ENCODE measurements at places on chromosomes 2 and 18.

DNA sequence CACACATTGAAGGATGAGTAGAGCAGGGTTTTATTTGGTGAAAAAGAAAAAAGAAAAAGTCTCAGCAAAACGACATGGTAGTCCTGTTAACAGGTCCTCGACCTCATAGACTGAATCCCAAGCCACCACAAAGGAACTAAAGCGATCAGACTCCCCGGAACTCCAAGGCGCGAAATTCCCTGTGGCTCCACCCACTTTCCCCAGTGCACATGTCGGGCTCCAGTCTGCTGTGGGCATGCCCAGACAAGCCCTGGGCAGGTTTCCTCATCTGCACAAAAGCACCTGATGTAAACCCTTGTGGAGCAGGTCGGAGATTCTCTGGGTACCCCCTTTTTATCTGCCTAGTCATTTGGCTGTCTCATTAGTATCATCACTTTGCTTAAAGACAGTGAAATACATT lies 170.7 kb upstream of the FSIP2 start:
- DNase-seq: no peak

GRCh38 chr2:64873472-64873924 lies 115.7 kb upstream of the SLC1A4 start:
- peak; percentile 66 for DNase-seq

DNA sequence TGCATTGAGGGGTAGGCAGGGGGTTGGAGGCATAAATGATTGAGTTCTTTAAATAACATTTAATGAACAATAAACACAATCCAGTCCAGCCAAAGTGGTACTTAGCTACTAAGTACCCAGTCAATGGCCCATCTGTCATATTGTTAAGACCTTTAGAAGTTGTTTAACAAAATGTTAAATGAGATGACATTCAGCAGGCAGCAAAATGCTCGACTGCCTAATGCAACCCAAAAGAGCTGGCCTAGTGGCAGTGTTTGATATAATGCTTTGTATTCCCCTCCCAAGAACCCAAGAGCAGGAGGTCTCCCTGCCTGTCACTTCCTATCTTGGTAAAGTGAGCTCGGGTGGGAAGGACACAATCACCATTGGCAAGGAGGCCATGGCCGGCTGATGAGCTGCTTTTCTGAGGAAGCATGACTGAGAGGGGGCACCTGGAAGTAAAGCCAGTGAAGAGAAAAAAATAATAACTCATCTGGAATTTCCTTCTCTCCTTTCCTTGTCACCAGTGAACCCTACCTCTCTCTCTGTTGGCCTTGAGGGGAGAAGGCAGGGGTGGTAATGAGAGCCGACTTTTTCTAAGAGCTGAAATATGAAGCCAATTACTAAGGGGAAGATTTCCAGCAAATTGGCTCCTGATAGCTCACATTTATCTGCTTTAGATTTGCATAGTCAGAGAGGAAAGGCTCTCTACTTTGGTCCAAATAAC lies 140.6 kb downstream of the C1D start:
- DNase-seq: no peak

DNA sequence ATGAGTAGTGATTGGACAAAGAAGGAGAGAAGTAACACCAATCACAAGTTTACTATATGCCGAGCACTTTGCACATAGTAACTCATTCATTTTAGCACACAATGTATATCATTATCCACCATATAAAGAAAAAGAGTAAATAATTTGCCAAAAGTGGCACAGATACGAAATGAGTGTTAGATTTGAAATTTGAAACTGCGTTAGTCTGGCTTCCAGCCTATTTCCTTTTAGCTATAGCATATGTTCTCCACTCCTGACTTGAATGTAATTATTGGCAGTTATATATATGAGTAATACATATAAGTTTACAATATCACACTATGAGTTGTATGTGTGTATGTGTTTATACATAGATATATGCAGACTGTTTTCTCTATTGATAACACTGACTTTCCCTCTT lies 98.6 kb downstream of the NOL4 start:
- DNase-seq: no peak

Data from cardiac fibroblast (primary cell).